ENCODE measurements at places on chromosomes 5 and 9.

- DNase-seq, result no peak
These were observed 26.9 kb downstream of the SPEF2 start for GRCh38 chr5:35644543-35644942.

GRCh38 chr5:91955610-91956009 lies 572.5 kb upstream of the ARRDC3 start:
- no peak for DNase-seq

- no peak for DNase-seq
These were observed 83.8 kb downstream of the ANKRD31 start for GRCh38 chr5:75152860-75153259.

DNA sequence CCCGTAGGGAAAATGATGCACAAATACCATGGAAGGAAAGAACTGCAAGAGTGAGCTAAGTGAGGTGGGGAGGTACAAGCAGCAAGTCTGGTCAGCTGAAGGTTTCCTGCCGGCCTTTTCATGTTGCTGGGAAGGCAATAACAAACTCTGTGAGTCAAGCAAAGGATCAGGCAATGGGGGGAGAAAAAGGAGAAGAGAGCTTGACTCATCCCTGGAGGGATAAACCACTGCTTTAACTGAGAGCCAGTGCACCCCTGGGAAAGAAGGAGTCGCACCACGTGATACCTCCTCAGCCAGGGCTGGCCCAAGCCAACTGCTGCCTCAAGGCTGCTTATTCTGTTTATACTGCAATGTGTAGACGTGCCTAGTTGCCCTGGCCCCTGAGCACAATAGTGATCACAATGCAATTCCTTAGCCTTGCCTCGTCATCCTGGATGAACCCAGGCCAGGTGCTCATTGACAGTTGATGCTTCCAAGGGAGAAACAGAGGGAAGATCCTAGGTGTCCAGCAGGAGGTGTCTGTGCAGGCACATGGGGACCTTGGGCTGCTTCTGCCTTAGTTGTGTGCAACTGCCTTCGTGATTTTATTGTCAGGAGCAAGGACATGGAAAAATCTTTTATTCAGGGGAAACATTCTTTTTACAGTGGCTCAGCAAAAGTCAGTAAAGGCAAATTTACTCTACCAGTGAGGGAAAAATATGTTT lies 203.0 kb upstream of the TUT7 start:
- DNase-seq, result no peak

- DNase-seq, result no peak
These were observed 51.4 kb downstream of the EBF1 start for GRCh38 chr5:159048298-159048697.

DNA sequence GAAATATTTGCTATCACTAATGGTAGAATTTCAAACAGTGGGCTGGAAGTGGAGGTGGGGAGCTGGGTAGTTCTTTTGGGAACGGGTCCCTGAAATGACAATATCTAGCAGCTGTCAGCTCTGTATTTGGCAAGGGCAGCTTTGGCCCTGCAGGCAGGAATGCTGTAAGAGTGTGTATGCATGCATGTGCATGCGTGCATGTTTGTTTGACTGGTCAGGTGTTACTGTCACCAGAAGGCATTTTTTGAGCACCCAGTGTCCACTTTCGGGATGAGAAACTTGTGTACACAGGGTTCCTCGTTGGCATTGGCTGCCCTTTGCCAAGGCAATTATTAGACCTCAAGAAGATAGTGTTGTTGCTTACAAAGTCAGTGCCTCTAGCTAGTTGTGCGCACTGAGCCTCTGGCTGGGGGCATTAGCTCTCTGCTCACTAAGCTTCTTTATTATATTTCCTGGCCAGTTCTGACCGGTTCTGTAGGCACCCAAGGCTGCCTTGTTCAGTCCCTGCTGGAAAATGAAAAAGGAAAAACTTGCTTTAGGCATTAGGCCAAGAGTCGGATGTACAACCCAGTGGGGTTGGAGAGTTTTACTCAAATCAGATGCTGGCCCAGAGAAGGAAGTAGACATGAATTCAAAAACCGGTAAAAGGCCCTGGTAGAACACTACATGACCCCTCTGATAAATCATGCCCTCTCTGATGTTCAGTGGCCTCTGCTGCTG lies 2.0 kb downstream of the CYFIP2 start:
- DNase-seq, result no peak

DNA sequence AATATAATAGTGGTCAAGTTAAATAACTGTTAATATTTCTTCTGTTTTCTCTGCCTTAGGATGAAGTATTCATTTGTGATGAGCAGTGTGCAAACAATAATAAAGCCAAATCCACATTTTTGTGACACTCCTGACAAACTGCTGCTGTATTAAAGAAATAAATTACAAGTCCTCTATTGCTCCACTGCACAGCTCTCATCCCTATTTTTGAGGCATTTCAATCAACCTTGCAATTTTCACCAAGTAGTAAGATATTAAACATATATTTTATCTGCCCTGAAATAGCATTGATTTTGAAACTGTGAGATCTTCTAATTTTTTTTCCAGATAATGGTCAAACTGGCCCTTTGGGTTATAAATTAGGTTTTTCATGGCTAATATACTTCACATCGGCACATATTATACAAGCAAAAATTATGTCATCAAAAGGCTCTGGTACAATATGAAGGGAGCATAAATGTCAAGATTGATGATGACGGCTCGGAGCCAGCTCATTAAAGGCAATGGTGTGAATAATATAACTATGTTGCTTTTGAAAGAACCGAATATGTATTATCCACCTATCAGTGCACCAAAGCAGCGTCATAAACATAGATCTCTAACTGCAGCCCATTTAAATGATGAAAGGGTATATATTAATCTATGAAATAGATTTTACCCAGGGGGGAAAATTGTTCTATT lies 764.9 kb downstream of the DNAH5 start:
- no peak for DNase-seq

DNA sequence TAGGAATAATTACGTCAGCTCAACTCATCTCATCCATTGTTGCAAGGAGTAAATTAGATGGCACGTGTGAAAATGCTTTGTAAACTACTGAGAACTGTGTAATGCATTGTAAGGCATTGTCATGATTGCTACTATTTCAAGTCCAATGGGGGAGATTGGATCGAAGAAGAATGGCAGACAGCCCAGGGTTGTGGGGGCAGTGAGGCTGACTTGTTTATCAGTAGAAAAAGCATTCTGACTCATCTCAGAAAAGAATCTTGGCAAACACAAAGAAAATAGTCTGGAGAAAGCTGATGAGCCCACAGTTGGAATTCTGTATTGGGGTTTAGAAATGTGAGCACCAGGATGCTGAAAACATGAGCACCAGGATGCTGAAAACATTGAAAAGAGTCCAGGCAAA lies 28.0 kb upstream of the DAP start:
- DNase-seq, result no peak

DNA sequence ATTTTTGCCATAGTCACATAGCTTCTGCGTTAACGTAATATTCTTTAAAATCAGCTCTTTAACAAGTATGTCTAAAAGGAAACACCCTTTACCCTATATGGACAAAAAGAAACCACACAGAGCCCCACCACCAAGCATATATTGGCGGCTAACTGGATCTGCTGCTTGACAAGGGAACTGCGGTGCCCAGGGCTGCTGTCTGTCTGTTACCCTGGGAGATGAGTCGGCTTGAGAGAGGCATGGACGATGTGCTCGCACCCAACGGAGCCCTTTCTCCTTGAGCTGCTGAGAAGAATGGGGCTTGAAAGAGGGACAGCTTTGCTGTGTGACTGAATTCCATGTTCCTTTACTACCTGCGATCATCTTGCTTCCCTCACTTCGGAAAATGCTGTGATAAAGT lies 158.6 kb upstream of the SHB start:
- DNase-seq, result no peak

DNA sequence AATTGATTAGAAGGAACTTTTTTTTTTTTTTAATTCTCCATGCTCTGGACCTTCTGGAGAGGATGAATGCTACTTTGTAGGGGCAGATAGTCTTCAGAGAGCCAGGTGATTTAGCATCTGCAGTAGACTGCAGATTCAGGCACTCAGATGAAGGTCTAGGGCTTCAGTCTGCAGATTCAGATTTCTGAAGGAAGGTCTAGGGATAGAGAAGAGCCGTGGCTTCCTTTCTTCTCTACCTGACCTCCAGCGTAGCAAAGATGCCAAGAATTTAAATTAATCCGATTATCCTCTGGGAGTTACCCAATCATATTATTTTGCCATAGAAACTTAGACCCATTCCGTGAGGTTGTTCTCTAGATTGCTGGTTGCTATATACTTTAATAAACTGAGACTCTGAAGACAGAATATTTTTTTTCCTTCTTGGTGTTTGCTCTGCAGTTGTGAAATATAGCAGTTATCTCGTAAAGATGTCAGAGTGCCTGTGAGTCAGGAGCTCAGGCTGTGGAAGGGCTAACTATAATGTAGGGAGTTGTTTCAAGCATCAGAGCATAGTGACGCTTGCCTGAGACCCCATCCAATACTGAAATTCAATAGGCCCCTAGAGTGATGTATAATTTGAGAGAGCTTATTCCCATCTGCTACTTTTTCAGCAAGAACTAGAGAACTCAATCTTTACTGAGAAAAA lies 132.7 kb upstream of the SLC12A2 start:
- DNase-seq, result no peak

DNA sequence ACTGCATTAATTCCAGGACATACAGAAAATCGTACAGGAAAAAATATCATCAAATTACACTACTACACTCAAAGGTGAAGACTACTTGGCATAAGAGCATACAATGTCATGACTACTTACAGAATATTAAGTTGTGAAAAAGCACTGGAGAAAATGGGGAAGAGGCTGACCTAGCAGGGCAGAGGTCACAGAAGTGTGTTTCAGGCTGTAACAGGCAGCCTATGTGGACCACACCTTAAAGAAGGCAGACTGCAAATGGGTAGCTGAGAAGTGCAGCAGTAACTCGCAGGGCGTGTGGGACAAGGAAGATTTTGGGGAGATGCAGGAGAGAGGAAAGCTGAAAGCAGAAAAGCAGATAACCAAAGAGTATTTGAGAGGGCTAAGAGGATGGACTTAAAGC lies 167.0 kb upstream of the PIK3R1 start:
- DNase-seq, result no peak

DNA sequence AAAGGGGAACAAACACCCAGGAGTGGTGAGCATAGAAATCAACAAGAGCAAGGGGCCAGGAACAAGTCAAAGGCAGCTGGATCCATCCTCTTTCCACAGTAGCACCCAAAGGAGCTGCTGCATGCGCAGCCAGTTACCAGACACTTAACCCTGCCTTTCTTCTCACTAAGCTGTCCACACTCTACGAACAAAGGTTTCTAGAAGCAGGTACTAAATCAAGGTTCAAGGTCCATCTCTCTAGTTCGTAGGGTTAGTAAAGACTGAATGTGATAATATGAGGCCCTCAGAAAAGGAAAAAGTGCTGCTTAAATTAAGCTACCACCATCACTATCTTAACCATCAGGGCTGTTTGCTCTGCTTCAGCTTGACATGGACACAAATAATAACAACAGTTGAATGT lies 121.2 kb upstream of the NIPBL start:
- no peak for DNase-seq

GRCh38 chr9:96556701-96557461 lies 62.8 kb downstream of the CDC14B start:
- no peak for DNase-seq

GRCh38 chr5:142097681-142098080 lies 10.9 kb upstream of the NDFIP1 start:
- DNase-seq, result no peak

DNA sequence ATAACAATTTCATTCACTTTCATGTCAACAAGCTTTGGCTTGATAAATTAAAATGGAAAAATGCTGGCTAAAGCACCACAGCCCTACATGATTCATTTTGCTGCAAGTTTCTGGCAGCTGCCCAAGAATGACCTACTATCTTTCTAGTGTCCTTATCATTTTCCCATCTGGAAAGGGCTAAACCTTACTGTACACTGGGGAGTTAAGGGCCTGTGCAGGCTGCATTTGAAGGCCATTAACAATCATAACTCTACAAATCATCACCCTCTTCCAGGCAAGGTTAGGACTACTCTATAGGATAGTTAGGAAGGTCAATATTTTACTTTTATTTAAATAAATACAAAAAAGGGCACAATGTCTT lies 579.7 kb upstream of the ZNF608 start:
- DNase-seq, result no peak

DNA sequence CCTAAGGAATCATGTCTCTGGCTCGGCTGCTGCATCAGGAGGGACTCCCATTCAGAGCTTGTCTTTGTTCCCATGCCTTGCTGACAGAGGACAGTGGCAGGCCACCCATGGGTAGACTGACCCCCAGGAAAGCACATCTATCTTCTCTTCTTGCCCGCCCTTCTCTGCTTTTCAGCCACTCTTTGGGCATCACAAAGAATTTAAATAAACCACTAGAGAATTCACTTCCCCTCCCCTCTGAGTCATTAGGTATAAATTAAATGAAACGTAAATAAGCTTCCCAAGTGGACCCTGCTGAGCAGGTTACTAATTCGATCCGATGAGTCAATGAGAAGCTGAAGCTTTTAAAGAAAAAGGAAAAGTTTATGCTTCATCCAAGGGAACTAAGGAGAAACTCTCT lies 97.0 kb downstream of the DRD1 start:
- no peak for DNase-seq

GRCh38 chr9:81535542-81536241 lies 153.7 kb downstream of the TLE1 start:
- no peak for DNase-seq

GRCh38 chr9:70485273-70485858 lies 70.9 kb upstream of the KLF9 start:
- no peak for DNase-seq

- DNase-seq, result no peak
These were observed 564.8 kb upstream of the CLINT1 start for GRCh38 chr5:158423623-158424200.

GRCh38 chr5:6742081-6742758 lies 29.0 kb downstream of the TENT4A start:
- DNase-seq, result no peak

DNA sequence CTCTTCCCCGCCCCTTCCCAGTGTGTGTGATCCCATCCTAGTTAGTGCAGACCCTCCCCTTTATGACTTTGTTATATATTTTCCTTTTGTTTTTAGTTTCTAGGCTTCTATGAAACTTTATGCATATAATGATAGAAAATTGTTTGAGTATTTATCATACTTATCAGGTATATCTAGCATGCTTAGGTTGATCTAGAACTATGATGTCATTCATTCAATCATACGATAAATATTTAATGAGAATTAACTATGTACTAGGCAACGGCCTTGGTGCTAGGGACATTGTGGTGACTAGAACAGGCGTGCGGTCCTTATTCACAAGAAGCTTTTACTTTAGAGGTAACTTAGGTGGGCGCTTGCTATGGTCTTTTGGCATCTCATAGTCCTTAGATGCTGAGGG lies 13.6 kb upstream of the ANKRD55 start:
- DNase-seq, result no peak

DNA sequence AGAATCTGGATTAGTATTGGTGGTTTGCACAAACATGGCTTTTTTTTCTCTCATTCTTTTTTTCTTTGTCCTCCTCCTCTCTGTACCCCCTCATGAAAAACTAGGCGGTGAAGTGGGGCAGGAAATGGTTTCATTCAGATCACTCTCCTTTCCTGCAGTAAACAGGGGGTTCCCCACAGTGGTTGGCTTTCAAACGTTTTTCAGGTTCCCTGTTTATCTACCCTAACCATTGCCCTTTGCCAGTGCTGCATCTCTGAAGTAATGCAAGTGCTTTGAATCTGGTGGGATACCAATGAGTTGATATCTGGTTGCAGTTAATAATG lies 29.8 kb downstream of the NR4A3 start:
- DNase-seq, result no peak

GRCh38 chr5:61449804-61450492 lies 117.9 kb downstream of the ZSWIM6 start:
- no peak for DNase-seq

- DNase-seq, result no peak
These were observed 155.8 kb downstream of the FRMD3 start for GRCh38 chr9:83382421-83382820.

All from activated CD8-positive, alpha-beta memory T cell treated with anti-CD3 and anti-CD28 coated beads for 4 hours (primary cell).